ENCODE measurements at places on chromosomes 12 and 14.

GRCh38 chr12:57476162-57476992 lies 3.3 kb downstream of the ARHGAP9 start:
- no peak for DNase-seq

- DNase-seq, result no peak
Measured at GRCh38 chr14:91745344-91745743, 13.5 kb upstream of the CATSPERB start.

GRCh38 chr14:22549324-22549962 lies 39.6 kb downstream of the DAD1 start:
- DNase-seq, result no peak

DNA sequence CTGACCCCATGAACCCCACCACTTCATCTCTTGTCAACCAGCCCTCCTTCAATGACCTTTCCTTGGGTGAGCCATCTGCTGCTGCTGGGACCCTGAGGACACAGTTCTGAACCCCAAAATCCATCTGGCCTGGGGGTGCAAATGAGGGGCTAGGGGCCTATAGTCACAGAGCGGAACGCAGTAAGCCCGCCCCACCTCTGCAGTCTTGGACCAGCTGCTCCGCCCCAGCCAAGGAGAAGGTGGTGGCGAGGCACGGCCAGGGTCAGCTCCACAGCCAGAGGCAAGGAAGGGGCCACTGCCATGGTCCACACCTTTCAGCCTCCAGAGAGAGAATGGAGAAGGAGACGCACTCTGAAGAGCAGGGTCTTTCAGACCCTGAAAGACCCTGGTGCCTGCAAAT lies 5.1 kb downstream of the TMEM179 start:
- no peak for DNase-seq

GRCh38 chr14:65231286-65231980 lies 129.1 kb upstream of the MAX start:
- no peak for DNase-seq

DNA sequence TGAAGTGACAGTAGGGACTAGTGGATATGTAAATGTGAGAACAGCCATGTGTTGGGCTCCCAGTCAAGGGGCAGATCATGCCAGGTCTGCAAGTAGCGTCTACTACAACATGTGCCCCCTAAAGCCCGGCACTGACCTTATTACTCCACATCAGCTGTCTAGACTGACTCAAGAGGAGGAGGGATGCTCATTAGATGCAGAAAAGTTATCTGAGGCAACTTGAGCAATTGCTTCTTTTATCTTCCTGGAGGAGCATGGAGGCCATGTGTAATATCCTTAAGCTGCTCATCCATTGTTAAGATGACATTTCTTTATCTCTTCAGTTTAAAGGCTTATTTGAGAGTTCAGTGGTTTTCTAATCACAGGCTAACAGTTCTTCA lies 404.7 kb upstream of the FLRT2 start:
- DNase-seq, result no peak

DNA sequence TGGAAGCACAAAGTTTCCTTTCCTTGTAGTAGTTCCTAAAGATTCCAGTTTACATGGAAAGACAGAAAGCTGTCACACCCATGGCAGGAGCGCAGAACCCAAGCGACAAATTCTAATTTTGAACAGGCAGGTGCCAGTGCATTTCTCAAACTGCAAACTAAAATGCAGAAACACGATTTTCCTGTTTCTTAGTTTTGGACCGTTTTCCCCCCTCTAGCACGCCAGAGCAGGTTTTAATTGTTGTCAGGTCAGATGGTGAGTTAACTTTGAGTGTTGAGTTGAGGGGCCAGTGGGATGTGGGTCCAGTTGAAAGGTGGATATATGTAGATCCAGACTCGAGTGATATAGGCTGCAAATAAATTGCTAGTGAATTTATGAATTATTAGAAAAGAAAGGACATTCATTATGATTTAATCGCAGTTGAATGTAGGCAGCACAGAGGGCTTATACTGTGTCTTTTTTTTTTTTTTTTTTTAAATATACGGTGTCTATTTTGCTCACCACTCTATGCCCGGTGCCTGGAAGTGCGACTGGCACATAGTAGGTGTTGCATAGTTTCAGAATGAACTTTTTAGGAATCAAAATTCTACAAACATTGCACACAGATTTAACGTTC lies 909 bp upstream of the ETFBKMT start:
- no peak for DNase-seq

- DNase-seq, result peak; percentile 27
Measured at GRCh38 chr12:102883204-102883799, 33.7 kb downstream of the PAH start.

GRCh38 chr12:95851606-95852005 lies 7.1 kb upstream of the SNRPF start:
- DNase-seq, result no peak

DNA sequence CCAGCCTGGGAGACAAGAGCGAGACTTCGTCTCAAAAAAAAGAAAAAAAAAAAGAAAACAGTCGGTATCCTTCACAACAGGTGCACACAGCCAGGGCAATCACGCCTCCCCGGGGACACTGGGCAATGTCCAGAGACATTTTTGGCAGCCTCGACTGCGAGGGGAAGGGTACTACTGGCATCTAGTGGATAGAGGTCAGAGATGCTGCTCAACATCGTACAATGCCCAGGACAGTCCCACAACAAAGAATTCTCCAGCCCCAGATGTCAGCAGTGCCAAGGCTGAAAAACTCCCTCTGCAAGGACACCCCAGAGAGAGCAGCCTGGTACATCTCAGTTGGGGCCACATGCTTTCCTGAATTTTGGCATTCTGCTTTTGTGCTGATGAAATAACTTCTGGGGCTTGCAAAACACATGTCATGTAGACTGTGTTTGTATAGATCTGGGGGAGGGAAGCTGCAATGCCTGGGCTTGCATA lies 21.5 kb downstream of the ALDH2 start:
- no peak for DNase-seq

DNA sequence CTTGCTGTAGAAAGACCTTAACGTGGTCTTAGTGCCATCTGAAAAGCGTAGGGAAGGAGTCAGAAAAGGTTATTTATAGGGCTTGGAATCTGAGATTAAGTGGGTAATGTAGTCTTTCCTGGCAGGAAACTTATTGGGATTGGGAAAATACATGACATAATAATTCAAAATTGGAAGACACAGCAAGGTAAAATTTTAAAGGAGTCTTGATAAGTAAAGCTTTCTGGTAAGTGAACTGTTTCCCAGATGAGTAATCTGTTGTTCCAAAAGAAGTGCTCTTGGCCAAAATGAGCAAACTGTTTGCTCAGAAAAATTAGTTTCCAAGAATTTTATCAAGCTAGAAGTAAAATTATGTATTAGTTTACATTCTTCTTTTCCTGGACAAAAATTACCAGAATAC lies 149.3 kb upstream of the TMTC2 start:
- DNase-seq, result no peak

DNA sequence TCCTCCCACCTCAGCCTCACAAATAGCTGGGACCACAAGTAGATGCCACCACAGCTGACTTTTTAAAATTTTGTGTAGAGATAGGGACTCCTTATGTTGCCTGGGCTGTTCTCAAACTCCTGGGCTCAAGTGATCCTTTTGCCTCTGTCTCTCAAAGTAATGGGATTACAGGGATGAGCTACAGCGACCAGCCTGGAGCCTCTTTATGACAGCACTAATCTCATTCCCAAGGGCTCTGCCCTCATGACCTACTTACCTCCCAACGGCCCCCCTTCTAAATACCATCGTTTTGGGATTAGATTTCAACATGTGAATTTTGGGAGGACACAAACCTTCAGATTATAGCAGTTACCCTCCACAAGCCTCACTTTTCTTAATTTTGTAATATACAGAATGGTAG lies 150.6 kb upstream of the FUT8 start:
- DNase-seq, result no peak

DNA sequence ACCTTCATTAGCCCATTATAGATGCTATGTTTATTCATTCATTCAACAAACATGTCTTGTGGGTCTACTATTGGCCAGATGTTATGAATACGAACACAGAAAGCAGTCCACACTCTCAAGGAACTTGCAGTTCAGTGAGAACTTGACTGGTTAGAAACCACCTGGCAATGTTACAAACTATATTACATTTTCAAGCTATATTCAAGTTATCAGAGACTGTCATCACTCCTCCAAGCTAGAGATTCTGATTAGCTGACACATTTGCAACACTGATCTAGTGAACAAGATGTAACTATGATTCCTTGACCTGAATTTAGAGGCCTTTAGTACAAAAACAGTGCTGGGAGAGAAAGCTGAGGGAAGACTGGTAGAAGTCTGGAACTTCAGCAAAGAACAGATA lies 170.7 kb upstream of the EEA1 start:
- DNase-seq, result no peak

GRCh38 chr14:49969961-49970360 lies 77.1 kb downstream of the ARF6 start:
- DNase-seq, result no peak

DNA sequence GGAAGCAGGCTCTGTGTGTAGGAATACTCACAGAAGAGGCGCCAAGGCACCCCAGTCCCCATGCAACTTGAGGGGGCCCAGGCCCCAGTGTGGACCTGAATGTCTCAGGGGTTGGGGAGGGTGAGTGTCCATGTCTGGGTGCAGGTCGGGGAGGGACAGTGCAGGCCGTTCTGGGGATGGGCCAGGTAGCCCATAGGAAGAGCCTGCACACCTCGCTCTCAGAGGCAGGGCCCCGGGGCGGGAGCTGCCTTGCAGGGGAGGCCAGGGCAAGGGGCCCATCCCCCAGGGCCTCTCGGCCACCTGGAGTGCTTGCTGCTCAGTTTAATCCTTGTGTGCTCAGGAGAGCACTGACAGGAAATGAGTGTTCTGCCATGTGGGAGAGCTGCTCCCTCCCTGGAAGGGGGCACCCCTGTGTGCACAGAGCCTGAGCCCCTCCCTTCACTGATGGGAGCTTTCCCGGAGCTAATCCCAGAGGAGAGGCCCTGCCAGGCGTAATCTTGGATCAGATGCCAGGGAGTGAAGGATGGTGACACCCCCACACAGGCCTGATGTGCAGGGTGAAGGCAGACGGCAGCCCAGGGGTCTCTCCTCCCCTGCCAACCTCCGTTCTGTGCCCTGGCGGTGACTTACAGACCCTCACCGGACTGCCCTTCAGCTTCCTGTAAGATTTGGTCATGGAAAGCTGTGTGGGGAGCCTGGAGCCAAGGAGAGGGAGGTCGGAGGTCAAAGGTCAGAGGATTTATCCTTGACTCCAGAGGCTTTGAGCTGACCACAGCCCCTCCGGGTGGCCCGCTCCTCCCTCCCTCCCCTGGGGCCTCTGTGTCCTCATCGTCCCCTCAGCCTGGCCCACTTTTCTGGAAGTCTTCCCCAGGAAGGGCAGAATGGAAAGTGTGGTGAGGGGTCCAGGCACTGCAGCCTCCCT lies 24.4 kb upstream of the FBRSL1 start:
- DNase-seq, result no peak

GRCh38 chr12:66409195-66409871 lies 107.0 kb downstream of the HELB start:
- DNase-seq, result no peak

DNA sequence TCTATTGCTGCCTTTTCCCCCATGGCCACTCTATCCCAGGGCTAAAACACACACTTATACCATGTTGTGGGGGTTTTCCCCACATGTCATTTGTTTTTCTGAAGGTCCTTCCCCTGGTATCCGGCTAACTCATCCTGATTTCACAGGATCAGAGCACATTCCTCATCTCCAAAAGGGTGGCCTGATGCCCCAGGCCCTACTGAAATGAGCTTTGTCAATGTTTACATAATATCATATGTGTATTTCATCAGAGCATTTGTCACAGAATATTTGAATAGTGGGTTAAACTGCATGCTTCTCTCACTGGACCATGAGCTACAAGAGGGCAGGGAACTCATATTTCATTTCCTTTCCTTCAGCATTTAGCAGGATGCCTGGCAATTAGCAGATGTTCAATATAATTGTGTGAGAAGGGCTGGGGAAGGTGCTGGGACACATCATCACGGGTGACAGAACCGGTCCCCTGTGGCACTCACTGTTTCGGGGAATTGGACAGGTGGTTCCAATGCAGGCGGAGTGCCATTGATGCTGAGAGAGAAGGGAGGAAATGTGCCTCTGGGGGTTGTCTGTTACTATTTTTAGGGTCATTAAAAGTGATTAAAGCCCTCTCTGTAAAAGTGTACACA lies 26.8 kb downstream of the EMP1 start:
- no peak for DNase-seq

- DNase-seq, result no peak
Measured at GRCh38 chr12:125871811-125872594, 806.8 kb downstream of the AACS start.

DNA sequence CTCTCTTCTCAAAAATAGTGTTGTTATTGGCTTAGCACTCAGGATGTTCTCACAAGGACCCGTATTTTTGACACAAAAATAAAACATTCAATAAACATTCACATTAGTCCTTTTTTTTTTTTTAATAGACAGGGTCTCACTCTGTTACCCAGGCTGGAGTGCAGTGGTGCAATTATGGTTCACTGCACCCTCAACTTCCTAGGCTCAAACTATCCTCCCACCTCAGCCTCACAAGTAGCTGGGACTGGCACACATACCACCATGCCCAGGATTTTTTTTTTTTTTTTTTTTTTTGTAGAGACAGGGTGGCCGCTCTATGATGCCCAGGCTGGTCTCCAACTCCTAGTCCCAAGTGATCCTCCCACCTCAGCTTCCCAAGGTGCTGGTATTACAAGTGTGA lies 27.0 kb downstream of the PPP1R13B start:
- no peak for DNase-seq

- DNase-seq, result no peak
Measured at GRCh38 chr14:45270031-45270430, 17.0 kb upstream of the MIS18BP1 start.

DNA sequence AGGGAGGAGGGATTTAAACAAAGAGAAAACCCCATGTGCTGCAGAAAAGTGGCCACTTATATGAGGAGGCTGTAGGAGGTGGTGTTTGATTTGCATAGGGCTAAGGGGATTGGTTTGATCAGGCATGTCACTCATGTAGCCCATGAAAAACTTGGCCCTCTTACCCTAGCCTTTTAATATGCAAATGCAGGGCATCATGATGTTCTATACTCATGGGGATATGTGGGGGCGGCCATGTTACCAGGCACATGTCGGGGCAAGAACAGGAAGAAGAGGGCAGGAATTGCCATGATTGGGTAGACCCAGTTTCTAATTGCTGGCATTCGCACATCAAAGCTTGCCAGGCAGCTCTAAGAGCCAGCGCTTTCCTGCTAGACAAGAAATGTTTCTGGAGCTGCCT lies 28.8 kb downstream of the KLRK1 start:
- DNase-seq, result no peak

DNA sequence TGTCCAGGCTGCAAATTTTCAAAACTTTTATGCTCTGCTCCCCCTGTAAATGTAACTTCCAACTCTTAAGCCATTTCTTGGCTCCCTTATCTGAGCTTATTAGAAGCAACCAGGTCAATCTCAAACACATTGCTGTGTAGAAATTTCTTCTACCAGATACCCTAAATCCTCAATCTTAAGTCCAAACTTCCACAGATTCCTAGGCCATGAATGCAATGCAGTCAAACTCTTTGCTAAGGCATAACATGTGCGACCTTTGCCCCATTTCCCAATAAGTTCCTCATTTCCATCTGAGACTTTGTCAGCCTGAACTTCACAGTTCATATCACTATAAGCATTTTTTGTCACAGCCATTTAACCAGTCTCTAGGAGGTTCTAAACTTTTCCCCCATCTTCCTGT lies 64.5 kb downstream of the TMTC3 start:
- DNase-seq, result no peak
